ENCODE measurements at places on chromosomes 2 and 18.

- no peak for DNase-seq
These were observed 558.3 kb downstream of the KCNJ3 start for GRCh38 chr2:155256803-155257202.

DNA sequence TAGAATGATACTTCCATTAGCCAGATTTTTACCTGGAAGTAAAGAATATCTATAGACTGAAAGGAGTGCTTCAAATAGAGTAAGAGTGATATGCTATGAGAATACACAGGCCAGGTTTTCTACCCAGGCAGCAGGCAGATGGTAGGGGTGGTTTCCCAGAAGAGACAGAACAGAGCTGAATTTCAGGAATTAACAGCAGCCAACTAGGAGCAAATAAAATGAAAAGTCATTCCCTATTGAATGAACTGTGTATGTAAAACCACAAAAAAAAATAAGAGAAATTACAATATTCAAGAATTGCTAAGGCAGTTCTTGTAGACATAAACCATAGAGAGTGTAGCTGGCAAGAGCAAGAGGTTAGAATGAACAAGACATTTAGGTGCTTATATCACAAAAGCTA is 336.8 kb downstream of the KCNJ3 start:
- DNase-seq, result no peak

GRCh38 chr2:13414897-13415296 is 698.2 kb downstream of the TRIB2 start:
- no peak for DNase-seq

DNA sequence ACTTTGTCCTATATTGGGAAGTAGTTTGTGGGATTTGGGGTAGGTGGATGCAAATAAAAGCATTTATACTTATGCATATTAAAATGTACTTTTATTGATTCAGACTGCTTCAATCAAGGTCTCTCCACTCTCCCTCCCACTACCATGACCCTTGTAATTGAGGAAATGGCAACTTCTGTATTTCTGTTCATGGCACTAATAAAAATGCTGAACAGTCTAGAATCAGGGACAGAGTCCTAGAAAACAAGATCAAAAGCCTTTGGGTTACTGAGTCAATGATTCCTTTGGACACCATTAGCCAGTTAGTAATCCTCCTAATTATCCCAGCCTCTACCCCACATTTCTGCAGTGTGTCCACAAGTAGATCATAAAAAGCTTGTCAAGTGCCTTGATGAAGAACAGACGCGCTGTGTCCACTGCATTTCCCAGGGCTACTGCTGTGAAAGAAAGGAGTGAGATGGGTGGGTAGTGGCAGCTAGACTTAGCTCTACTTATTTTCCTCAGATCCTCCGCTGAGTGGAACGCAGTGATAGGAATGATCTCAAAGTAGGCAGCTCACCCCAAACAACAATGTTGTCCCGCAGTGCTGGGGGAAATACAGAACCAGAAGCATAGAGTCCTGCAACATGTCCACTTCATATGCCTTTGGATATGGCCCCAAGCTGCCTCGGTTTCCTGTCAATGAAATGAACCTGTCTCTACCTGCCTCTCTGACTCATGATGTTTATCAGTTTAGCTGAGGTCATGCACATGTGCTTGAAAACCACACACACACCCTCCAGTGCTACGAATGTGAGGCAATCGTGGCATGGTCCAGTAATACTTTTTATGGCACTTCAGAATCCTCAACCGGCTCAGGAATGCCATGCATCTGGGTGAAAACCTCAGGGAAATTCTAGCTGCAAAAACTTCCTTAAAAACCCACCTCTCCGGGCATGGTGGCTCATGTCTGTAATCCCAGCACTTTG is 115.5 kb downstream of the COL6A3 start:
- DNase-seq, result no peak

GRCh38 chr2:91477731-91478672 is 2786.5 kb downstream of the RPIA start:
- peak; percentile 24 for DNase-seq

- DNase-seq, result peak; percentile 55
These were observed 49.3 kb downstream of the UXS1 start for GRCh38 chr2:106144621-106145331.

GRCh38 chr18:22452226-22452668 is 34.5 kb upstream of the CTAGE1 start:
- no peak for DNase-seq

GRCh38 chr2:168286535-168286934 is 39.1 kb upstream of the STK39 start:
- no peak for DNase-seq

GRCh38 chr18:49441338-49441938 is 19.0 kb downstream of the DYM start:
- no peak for DNase-seq

DNA sequence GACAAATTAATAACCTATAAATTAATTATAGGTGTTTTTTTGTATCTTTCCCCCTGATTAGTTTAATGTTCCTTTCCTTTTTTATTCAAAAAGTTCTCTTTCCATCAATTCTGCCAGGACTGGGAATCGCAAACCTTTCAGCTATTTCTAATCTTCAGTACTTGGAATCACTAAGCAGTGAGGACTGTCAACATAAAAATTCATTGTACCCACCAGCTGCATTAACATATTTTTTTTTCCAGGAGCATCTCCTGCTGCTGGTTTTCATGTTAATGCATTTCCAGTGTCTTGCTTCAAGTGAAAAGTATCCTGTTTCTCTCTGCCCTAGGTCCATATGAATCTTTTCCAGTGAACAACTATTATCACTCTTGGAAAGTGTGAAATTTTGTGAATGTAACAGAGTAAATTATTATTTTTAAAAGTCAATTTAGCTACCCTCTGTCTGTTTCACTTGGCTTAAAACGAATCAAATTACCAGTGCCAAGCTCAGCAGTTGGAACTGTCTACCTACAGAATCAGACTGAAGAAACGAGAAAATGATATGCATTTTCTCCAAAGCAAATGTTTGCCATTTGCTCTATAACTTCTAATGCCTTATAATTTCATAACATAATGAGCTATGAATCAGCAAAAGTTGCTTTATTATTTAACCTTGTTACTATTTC is 804.4 kb downstream of the EPHA4 start:
- no peak for DNase-seq

DNA sequence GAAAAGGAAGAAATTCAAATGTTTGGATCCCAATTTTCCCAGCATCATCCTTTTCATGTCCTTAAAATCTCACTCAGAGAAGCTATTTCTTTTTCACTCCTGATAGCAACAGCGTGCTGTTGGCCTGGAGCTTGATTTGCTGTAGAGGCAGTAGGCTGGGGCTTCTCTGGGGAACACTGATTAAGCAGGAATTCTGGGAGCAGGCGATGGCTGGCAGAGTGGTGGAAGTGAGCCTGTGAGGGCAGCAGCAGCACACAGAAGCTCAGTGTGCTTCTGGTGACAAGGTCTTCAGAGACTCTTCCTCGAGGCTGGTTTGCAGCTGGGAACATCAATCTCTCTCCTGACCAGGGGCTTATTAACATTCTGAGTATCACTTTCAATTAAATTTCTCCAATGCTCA is 284.6 kb downstream of the DPP10 start:
- no peak for DNase-seq

- DNase-seq, result no peak
These were observed 49.1 kb downstream of the GTF3C3 start for GRCh38 chr2:196750291-196750923.

- no peak for DNase-seq
These were observed 74.5 kb downstream of the USP40 start for GRCh38 chr2:233492078-233492477.

GRCh38 chr18:68220458-68220857 is 494.4 kb downstream of the TMX3 start:
- no peak for DNase-seq

- no peak for DNase-seq
These were observed 845 bp downstream of the CFAP210 start for GRCh38 chr2:169693360-169693759.

GRCh38 chr2:42086500-42086953 is 38.7 kb downstream of the PKDCC start:
- DNase-seq, result peak; percentile 9

GRCh38 chr2:2638547-2639220 is 307.6 kb upstream of the MYT1L start:
- DNase-seq, result no peak

DNA sequence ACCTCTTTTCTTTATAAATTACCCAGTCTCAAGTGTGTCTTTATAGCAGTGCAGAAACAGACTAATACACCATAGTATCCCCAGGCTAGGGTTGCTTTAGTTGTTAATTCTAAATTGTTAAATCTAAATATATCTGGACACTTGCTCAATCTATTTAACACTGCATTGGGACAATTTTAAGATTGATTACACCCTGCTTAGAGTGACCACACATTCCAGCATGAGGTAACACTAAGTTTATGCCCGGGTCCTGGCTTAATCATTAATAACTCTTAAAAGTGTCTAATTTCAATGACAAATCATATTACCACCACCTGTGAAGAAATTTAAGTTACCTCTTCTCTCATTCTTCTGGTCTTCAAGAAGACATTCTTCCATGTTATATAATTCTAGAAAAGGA is 131.4 kb downstream of the ZNF385B start:
- no peak for DNase-seq

DNA sequence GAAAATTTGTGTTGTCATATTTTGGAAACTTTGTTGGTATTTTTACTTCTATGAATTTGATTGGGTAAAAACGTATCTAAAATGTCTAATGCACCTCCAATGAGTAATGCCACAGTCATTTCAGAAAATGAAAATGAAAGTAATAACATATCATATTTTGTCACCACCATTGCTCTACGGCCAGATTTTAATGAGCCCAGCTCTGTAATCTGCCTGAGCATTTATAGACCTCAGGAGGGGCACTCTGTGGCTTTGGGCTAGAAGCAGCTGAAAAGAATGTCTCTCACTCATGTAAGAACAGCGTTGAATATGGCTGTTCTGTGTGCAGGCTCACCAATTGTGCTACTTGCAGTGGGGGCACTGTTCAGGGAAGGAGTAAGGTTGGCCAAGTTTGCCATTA is 32.7 kb upstream of the ABCA12 start:
- no peak for DNase-seq

- no peak for DNase-seq
These were observed 127.6 kb upstream of the DLGAP1 start for GRCh38 chr18:4582431-4583335.

DNA sequence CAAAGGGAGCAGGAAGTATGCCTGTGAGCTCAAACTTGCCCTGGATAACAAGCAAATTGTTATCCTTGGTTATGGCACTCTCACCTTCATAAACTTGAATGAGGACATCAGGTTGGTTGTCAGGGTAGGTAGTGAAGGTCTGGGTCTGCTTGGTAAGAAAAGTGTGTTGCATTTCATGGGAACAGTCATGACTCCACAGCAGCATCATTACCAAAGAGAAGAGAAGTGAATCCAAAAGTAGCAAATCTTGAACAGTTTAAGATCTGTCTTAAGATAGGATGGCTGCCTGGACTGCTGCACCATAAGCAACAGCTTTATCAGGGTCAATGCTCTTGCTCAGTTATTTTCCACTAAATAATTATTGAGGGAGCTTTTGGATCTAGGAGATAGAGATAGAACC is 350.7 kb upstream of the MAP2 start:
- no peak for DNase-seq

DNA sequence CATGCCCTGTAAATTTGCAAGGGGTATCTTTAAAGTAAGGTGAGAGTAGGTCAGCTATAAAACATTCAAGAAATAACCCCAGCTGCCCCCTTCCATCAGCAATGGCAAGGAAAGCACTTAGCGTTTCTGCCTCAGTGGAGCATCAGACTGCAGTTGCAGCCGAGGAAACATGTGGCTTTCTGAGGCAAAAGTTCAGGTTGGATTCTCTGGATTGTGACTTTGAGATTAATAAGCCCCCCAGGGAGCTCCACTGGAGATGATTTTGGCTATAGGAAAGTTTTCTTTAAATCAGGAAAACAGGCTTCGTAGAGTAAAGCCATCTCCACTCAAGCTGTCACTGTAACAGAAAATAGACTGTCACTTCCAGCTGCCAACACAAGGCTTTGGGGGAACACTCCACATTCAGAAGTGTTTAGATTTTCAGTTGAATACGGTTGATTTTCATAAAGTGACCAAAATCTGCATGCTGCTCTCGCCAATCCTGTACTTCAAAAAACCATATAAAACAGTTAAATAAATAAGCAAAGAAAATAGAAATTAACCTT is 15.3 kb upstream of the RIT2 start:
- DNase-seq, result no peak

GRCh38 chr2:58922245-58922644 is 681.1 kb upstream of the FANCL start:
- no peak for DNase-seq

GRCh38 chr2:121855510-121855909 is 100.1 kb downstream of the TSN start:
- no peak for DNase-seq

- DNase-seq, result no peak
These were observed 118.1 kb downstream of the FHOD3 start for GRCh38 chr18:36415625-36416024.
